Upper lobe of left lung (tissue), 6 donors: ENCODE measurements at places on chromosomes 16 and 17. TPM values are rescaled to one million over a fixed set of nuclear protein-coding genes. Genes with fewer than 3 reads are reported as not detected.

STH gene
- not detected for total RNA-seq

BCL6B gene
- 5.6 TPM for total RNA-seq

RHBDF2 gene
- total RNA-seq = 39.1 TPM

GPR142 gene
- total RNA-seq = not detected

SYNRG gene
- total RNA-seq = 49.1 TPM

CLEC3A gene
- total RNA-seq = not detected

ZNF594 gene
- 8.0 TPM for total RNA-seq

MYH2 gene
- total RNA-seq = not detected

FCSK gene
- total RNA-seq = 20.5 TPM

SLFN14 gene
- 0.67 TPM for total RNA-seq

BIRC5 gene
- 1.8 TPM for total RNA-seq

SETD6 gene
- total RNA-seq = 28.0 TPM

FAM171A2 gene
- total RNA-seq = not detected

CLEC18B gene
- 1.6 TPM for total RNA-seq

SLC12A3 gene
- total RNA-seq = 0.61 TPM

HBA1 gene
- total RNA-seq = 52.7 TPM

KCNJ18 gene
- not detected for total RNA-seq

GDPD1 gene
- total RNA-seq = 3.6 TPM

MYLK3 gene
- total RNA-seq = 3.3 TPM

TBC1D3I gene
- total RNA-seq = not detected

FKBP10 gene
- 59.7 TPM for total RNA-seq

LYZL6 gene
- total RNA-seq = not detected

TBKBP1 gene
- 28.3 TPM for total RNA-seq

LDHD gene
- 13.5 TPM for total RNA-seq

POLR3K gene
- 15.7 TPM for total RNA-seq

ACSM2A gene
- not detected for total RNA-seq

DPEP3 gene
- not detected for total RNA-seq

HDAC5 gene
- total RNA-seq = 138 TPM

KLHL10 gene
- 0.17 TPM for total RNA-seq

PRAC1 gene
- not detected for total RNA-seq

THAP11 gene
- 28.3 TPM for total RNA-seq
